Renal cortex interstitium (tissue), 15 donors: ENCODE measurements at places on chromosomes 4 and X.
A peak's percentile ranks its signal among the peaks of the same experiment; 100 is the strongest.

GRCh38 chrX:14015941-14016340 lies 13.8 kb downstream of the GEMIN8 start:
- no peak for DNase-seq

DNA sequence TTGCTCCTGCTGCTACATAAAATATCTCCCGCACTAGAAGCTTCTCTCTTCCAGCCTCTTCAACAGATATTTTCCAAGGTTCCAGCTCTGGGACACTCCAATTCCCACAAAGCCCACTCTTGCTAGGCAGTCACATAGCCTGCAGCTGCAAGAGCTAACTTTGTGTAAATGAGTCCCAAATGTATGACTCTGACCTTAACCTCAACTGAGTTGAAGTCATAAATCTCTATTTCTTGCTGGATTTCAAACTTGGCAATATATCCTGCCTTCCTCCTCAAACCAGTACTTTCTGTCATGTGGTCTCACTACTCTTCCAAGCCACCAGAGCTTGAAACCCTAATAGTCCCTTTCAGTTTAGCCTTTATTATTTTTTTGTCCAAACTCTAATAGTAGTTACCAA lies 315.4 kb upstream of the GRIA3 start:
- no peak for DNase-seq

DNA sequence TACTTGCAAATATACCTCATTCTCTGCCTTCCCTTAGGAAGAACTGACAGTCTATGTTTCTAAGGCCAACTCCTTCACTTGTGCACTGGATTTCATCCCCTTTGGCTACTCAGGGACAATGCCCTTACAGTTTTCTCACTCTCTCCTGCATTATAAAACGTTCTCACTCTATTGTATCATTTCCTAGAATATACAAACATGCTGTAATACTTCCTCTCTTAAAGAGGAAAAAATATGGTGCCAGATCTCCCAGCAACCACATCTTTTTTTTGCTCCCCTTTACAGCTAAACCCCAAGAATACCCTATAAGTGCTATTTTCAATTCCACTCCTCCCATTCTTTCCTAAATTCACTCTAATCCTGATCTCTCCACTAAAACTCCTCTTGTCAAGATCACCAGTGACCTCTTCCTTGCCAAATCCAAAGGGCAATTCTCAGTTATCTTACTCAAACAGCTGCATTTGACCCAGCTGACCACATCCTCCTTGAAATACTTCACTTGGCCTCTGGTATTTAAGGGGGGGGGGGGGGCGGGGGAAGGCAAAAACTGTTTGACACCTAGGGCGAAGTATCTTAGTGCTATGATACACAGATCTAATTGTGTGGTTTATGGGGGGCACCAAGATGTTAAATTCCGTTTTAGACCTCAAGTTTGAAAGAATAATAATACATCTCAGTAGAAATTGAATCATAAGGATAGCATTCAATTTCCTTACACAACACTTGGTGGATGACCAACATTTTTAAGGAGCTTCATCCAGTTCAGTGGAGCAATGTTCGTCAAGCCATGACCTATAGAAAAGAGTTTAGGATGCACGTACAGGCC lies 1.6 kb downstream of the RCHY1 start:
- no peak for DNase-seq

- no peak for DNase-seq
These were observed 60.8 kb downstream of the PPM1K start for GRCh38 chr4:88223516-88223915.

DNA sequence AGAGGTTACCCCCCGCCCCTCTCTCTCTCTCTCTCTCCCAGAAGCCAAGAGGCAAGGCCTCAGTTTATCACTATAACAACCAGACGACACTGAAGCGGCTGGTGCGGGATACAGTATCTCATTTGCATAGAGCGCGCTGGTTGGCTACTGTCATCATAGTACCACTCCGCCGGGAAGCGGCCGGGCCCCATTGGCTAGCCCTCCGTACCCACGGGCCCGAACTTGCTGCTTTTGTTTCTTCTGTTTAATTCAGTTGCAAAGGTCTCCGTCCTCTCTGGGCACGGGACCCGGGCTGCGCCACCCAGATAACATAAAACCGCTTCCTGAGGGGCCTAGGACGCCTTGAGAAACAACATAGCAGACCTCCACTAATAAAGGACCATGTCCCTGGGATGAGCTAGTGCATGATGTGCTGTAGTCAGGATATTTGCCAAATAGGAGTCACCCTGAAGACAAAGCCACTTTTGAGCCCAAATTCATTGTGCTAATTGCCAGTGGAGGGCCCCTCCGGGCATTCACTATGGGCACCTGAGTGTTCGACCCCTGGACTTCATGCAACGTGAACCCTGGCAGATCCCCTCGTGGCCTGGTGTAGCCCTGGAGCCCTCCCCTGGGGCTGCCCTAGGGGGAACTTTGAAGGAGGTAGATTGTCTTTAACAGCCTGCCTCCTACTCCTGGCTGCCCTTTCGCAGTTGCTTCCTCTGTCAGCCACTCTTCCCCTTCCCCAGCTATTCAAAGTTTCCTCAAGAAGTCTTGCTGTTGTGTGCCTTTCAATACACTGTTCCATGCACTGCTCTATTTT lies at the start of gene PCYT1B:
Gene PCYT1B, minus strand, starts transcription at position 91 of the 802 bp plus-strand sequence. CDS start 242 bp downstream, outside the sequence.
- DNase-seq = peak; percentile 74
